Psoas muscle (tissue), 8 donors: ENCODE measurements at places on chromosomes 1 and 21.

DNA sequence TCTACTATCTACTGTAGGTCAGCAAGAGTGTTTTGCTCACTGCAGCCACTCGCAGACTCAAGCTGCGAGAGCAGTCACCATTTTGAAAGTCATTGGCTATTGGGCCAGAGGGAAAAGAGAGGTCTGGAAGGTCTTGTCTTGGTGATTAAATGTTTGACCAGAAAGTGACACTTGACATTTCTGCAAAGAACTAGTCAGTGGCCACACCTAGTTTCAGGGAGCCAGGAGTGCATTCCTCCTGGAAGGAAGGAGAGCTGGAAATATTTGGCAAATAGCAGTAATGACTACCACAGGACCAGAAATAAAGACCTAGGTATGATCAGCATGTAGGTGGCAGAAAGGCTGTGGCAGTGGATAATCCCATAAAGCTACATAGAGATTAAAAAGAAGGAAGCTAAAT lies 440.0 kb upstream of the PLXNA2 start:
- H3K27me3 ChIP-seq = no peaks in the 10 kb centered on the region
- no peak for DNase-seq
- H3K4me1 ChIP-seq = no peaks in the 10 kb centered on the region
- H3K4me3 ChIP-seq = no peak overlapping the region
- H3K27ac ChIP-seq = no peak overlapping the region
- no peaks in the 10 kb centered on the region for H3K36me3 ChIP-seq

GRCh38 chr1:234276151-234276788 lies 97.0 kb upstream of the COA6 start:
- DNase-seq = no peak
- no peak overlapping the region for H3K27ac ChIP-seq
- no peak overlapping the region for H3K4me3 ChIP-seq

GRCh38 chr1:50522691-50523342 lies 99.6 kb upstream of the DMRTA2 start:
- H3K4me1 ChIP-seq = no peaks in the 10 kb centered on the region
- H3K4me3 ChIP-seq = no peak overlapping the region
- H3K36me3 ChIP-seq = peaks cover 14% of the 10 kb centered on the region
- no peak for DNase-seq

GRCh38 chr1:22808676-22809483 lies 98.2 kb downstream of the EPHB2 start:
- H3K4me3 ChIP-seq = no peak overlapping the region
- no peak overlapping the region for H3K27ac ChIP-seq
- peak; percentile 72 for DNase-seq
- H3K27me3 ChIP-seq = no peaks in the 10 kb centered on the region
- H3K4me1 ChIP-seq = peaks cover 5% of the 10 kb centered on the region

DNA sequence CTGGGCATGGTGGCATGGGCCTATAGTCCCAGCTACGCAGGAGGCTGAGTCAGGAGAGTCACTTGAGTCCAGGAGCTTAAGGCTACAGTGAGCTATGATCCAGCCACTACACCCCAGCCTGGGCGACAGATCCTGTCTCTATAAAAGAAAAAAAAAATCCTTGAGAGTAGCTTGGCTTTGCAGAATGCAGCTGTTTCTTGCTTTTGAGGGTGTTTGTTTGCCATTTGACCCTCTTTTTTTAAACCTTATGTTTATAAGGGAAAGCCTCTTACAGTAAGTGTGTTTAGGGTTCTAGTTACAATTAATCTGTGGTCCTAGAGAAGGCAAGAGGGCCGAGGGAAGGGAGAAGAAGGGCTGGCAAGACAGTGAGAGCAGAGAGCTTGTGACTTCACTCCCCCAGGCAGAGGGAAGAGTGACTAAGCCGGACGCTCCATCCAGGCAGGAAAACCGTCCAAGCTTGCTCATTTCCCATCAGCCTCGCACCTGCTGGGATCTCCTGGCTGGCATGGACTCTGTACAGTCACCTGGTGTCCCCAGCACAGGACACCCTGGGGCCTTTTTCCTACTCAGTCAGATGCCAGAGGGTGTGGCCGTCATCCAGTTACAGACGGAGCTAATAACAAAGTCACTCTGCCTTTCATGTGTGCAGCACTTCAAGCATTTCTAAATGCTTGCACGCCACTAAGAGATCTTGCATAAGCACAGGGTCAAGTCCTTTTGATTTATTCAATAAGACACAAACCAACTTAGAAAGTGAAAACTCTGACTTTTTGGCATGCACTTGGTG lies 55.5 kb upstream of the PSEN2 start:
- H3K4me1 ChIP-seq = peaks cover 29% of the 10 kb centered on the region
- H3K27me3 ChIP-seq = no peaks in the 10 kb centered on the region
- H3K4me3 ChIP-seq = no peak overlapping the region
- DNase-seq = peak; percentile 83

- no peaks in the 10 kb centered on the region for H3K27me3 ChIP-seq
- H3K4me3 ChIP-seq = no peak overlapping the region
- no peaks in the 10 kb centered on the region for H3K4me1 ChIP-seq
These were observed 334.4 kb downstream of the DSCAM start for GRCh38 chr21:40512590-40512989.

- H3K36me3 ChIP-seq = no peaks in the 10 kb centered on the region
- H3K4me1 ChIP-seq = no peaks in the 10 kb centered on the region
- no peak overlapping the region for H3K27ac ChIP-seq
- H3K4me3 ChIP-seq = no peak overlapping the region
- no peak for DNase-seq
These were observed 149.8 kb upstream of the NR5A2 start for GRCh38 chr1:199877526-199878384.

DNA sequence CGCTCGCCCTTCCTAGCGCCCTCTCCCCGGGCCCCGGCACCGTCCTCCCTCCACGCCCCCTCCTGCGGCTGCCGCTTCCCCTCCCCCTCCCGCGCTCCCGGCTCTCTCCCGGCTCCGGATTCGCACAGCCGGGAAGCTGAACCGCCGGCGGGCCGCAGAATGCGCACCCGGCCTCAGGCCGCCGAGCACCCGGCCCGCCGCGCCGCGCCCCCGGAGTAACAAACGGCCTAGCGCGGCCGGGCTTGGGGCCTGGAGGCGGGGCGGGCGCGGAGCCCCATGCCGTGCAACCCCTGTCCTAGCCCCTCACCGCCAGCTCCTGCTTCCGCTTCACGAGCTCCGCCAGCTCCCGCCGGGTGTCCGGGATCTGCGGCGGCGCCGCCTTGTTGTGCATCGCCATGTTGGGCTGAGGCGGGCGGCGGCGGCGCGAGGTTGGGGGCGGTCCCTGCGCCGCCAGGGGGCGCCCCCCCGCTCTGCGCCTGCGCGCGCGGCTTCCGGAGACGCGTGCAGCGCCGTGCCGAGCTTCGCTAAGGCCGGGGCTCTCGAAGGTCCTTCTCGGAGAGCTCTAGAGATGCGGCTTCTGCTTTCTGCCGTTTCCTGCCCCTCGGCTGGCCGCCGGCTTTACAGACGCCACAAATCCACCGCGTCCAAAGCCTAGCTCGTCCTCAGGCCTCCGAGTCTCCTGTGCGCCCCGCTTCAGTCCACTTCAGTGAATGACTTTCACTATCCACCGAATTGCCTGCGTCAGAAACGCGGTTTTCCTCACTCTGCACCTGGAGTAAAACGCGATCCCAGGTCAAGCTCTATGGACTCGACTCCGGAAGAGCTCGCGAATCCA lies at the start of gene MEAF6:
TSS of gene MEAF6 (minus strand) at position 417 of the 835 bp plus-strand sequence. CDS start at position 397, 20 bp downstream.
- H3K27ac ChIP-seq = peak within 1 kb of the TSS; percentile 96
- H3K36me3 ChIP-seq = no peaks in the 10 kb centered on the region
- H3K27me3 ChIP-seq = no peaks in the 10 kb centered on the region
- peak; percentile 91 for DNase-seq
- peaks cover 14% of the 10 kb centered on the region for H3K4me1 ChIP-seq
- peak within 1 kb of the TSS; percentile 91 for H3K4me3 ChIP-seq

DNA sequence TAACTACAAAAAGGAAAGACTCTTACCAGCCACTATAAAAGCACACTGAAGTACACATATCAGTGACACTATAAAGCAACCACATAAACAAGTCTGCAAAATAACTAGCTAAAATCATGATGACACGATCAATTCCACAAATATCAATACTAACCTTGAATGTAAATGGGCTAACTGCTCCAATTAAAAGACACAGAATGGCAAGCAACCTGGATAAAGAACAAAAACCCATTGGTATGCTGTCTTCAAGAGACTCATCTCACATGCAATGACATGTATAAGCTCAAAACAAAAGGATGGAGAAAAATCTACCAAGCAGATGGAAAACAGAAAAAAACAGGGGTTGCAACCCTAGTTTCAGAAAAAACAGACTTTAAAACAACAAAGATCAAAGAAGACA lies 59.7 kb upstream of the LYPLAL1 start:
- H3K4me1 ChIP-seq = no peaks in the 10 kb centered on the region
- H3K27me3 ChIP-seq = no peaks in the 10 kb centered on the region
- no peak for DNase-seq
- H3K36me3 ChIP-seq = no peaks in the 10 kb centered on the region
- no peak overlapping the region for H3K27ac ChIP-seq
- no peak overlapping the region for H3K4me3 ChIP-seq

GRCh38 chr1:228280106-228280901 lies 72.5 kb downstream of the OBSCN start:
- peaks cover 22% of the 10 kb centered on the region for H3K4me1 ChIP-seq
- peak overlapping the region; percentile 78 for H3K27ac ChIP-seq
- peak; percentile 67 for DNase-seq
- H3K36me3 ChIP-seq = peaks cover 97% of the 10 kb centered on the region
- no peak overlapping the region for H3K4me3 ChIP-seq
